NCI-H446 (cell line): ENCODE measurements at places on chromosomes 2 and 18.

GRCh38 chr2:105928563-105928962 lies 183.9 kb downstream of the NCK2 start:
- DNase-seq, result no peak

GRCh38 chr2:64839844-64840243 lies 149.4 kb upstream of the SLC1A4 start:
- no peak for DNase-seq

GRCh38 chr2:228599297-228599696 lies 417.8 kb upstream of the SPHKAP start:
- no peak for DNase-seq

GRCh38 chr2:30139131-30139870 lies 7.5 kb upstream of the YPEL5 start:
- no peak for DNase-seq

GRCh38 chr2:25529034-25529433 lies 144.3 kb downstream of the DTNB start:
- DNase-seq, result no peak
